Endothelial cell (in vitro differentiated cells): ENCODE measurements at places on chromosomes 3 and 15.
A peak's percentile ranks its signal among the peaks of the same experiment; 100 is the strongest.

DNA sequence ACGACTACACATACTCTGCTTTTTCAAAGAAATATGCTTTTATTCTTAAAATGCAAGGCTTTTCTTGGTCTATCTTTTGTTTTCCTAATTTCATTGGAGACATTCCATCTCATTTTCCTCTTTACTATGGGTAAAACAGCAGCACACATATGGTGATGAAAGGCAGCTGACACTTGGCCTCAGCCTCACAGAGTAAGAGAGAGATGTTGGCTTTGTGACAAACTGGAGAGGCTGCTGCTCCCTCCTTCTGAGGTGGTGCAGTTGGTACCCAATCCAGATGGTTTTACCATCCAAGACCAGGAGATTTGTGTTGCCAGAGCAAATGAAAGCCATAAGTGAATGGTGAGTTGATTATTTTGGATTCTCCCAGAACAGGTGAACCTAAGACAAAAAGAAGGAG lies 13.2 kb upstream of the SLC2A2 start:
- no peak for DNase-seq

GRCh38 chr3:158652463-158652862 lies 8.1 kb downstream of the GFM1 start:
- no peak for DNase-seq

- no peak for DNase-seq
Observed at GRCh38 chr15:67783303-67783702, 42.0 kb upstream of the SKOR1 start.

DNA sequence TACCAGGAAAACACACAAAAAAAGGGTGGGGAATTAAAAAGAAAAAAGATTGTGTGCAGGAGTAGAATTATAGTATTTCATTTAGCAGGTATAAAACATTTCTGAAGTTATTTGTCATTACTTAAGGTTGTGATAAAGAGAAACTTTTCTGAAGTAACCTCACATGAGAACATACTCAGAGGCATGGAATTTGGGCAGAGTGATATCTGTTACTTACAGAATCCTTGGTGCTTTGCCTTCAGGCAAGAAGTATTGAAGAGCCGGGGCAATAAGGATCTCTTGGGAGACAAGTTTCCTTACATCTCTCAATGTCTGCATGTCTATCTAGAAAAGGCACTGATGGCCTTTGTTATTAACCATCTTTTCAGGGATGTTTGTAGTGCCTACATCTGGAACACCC lies 179.7 kb upstream of the ROBO1 start:
- no peak for DNase-seq

- DNase-seq = no peak
Observed at GRCh38 chr3:160169139-160169976, 55.9 kb upstream of the C3orf80 start.

DNA sequence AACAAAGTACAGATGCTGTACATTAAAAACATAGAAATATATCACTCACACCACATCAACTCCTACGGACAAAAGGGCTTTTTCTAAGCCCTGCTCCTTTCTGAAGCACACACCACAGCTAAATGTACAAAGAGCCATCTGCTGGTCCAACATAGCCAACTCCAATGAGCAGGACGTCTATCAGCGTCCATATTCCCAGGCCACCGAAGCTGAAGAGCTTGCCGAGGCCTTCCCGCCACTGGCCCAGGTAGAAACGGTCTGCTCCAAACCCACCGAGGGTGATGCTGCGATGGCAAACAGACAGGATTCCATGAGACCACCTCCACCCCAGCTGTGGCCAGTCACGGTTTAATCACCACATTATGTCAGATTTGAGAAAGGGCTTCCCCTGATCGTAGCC lies 9.8 kb downstream of the TM2D3 start:
- DNase-seq = no peak

GRCh38 chr3:190741788-190742187 lies 120.7 kb downstream of the GMNC start:
- no peak for DNase-seq

GRCh38 chr3:23435904-23436303 lies 232.8 kb downstream of the UBE2E2 start:
- DNase-seq = no peak

DNA sequence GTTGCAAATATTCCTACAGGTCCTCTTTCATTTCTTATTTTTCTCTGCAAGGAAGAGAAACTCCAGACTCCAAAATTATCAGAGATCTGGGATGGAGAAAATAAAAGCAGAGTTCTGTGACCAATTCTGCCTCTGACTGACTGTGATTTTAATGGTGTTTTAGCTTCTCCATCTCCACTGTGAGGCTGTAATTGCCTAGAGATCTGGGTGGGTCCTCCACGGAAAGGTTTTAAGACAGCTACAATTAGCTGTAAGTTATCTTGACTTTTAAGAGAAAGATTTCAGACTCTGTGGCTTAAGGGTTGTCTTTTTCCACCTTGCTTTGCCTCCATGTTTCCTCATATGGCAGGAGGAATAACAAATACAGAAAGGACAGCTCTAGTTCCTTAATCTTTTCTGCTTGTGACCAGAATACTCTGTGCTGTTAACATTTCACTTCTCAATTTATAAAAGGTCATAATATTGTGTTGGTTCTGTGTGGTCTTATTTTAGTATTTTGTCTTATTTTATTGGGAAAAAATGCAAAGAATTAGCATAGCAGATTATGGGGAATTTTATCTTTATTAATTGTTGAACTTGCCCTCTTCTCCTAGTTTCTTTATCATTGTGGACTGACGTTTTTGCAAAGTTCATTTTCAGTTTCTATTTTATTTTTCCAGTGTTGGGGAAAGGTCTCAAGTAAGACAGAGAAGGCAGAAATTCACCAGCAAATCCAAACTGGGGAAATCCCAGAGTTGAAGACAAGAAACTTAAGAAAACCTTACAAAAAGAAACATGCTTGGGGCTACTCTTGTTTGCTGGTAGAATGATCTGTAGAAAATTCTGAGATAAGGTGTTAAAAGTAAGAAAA lies 157.9 kb downstream of the RAP2B start:
- DNase-seq = no peak

GRCh38 chr3:157059181-157059580 lies 100.8 kb downstream of the CCNL1 start:
- DNase-seq = no peak

- DNase-seq = no peak
Observed at GRCh38 chr3:189720736-189721417, 89.7 kb downstream of the TP63 start.

DNA sequence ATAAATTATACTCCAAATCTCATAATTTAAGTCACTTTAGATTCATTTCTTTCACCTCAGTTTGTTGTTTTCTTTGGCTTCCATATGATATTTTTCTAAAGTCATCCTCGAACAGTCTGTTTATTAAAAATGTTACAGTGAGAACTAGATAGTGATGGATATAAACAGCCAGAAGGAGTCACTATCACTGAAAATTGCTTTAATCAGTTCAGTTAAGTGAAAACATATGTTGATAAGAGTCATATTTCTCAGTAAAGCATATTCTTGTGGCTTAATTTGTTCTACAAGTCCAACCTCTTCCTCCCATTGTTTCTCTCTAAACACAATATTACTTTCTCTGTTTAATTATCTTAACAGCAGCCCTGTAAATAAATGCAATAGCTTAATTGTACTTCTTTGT lies 427.5 kb upstream of the ALCAM start:
- no peak for DNase-seq

- peak; percentile 70 for DNase-seq
Observed at GRCh38 chr3:40191850-40192448, 117.6 kb upstream of the EIF1B start.

- no peak for DNase-seq
Observed at GRCh38 chr3:47583320-47584075, 4.8 kb upstream of the CSPG5 start.

GRCh38 chr3:4006288-4006687 lies 207.1 kb downstream of the LRRN1 start:
- no peak for DNase-seq

- no peak for DNase-seq
Observed at GRCh38 chr15:33445984-33446383, 135.2 kb downstream of the RYR3 start.

DNA sequence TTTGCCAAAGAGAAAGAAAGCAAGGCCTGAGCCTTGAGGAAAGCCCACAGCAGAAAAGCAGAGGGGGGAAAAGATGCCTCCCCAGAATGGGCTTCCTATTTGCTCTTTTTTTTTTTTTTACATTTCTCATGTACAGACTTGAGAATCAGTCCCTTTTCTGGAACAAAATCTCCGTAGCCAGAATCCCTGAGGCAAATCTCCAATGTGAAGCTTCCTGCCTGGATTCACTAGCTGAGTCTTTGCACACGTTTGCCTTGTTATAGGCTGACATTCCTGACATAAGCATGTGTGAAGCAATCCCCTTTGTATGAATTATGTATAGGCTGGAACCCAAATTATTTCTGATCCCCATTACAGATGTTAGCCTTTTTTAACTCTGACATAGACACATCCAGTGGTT lies 52.2 kb upstream of the ACTL6A start:
- no peak for DNase-seq

GRCh38 chr3:114674036-114674435 lies 380.2 kb downstream of the TIGIT start:
- DNase-seq = no peak

DNA sequence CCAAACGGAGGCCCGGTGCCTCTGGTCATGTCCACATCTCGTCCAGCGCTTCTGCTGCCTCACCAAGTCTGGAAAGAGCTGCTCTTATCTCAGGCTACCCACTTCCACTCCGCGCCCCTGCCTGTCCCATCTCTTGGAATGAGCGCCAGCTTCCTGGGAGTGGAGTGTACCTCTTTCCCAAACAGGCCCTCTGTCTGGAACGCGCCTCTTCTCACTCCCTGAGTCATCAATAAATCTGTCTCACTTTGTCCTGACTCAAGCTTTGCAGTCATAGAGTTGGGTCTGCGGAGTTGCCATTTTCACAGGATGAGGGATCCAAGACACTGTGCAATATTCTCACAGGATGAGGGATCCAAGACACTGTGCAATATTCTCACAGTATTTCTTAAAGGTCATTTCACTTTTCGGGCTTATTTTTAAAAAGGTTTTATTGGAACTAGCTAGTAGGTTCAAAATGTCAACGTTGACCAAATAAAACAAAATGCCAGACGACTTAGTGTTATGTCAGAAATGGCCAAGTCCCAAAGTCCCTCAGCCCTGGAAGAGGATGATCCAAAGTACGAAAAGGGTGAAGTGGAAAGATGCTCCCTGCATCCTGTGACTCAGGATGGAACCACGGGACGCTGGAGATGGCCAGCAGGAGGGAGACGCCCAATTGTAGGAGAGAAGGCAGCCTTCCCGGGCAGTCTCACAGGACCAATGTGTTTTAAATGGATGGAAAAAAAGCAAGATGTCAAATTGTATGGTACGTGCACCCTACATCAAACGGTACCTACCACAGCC lies 81.1 kb downstream of the CHSY1 start:
- no peak for DNase-seq

DNA sequence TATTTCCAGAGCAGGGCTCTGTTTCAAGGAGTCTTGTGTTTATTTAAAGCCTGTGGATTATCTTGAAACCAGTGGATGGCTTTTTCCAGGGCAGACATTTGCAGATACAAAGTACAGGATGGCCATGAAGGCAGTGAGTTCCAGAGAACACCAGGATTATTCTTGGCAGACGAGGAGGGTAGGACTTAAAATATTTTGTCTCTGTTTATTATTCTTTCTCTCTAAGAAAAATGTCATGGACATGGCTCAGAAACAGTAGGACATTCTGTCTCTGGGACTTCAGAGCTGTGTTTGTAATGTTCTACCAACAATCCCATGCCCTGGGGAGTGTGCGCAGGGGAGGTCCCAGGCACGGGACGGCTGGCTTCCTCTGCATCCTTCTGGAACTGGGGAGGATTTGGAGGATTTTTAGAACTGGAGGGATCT lies 125.9 kb downstream of the ATP10A start:
- no peak for DNase-seq

- DNase-seq = no peak
Observed at GRCh38 chr3:81439108-81439507, 322.3 kb downstream of the GBE1 start.
